Pons (tissue), 1 donor: ENCODE measurements at places on chromosomes 5 and 9.

- DNase-seq, result no peak
Measured at GRCh38 chr5:120358949-120359348, 105.2 kb upstream of the PRR16 start.

- no peak for DNase-seq
Measured at GRCh38 chr9:18451406-18451805, 22.5 kb upstream of the ADAMTSL1 start.

GRCh38 chr9:35226651-35227050 is 64.8 kb downstream of the UNC13B start:
- DNase-seq, result no peak

GRCh38 chr5:151719228-151720000 is 32.7 kb upstream of the SPARC start:
- DNase-seq, result peak; percentile 48

DNA sequence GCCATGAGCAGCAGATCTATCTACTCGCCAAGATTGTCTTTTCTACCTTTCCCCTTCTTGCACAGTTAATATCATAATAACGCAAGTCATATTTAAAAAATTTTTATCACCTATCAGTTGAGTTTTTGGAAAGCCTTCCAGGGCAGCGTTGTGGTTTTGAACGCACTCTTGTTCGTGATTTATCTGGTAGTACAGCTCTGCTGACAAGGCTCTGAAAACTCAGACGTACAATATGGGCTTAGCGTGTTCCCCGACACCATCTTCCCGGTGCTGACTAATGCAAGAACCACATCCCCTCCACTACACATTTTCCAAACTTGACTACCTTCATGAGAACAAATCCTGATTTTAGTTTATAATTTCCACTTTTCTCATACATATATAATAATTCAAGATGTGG is 1.6 kb upstream of the NFIL3 start:
- DNase-seq, result no peak

DNA sequence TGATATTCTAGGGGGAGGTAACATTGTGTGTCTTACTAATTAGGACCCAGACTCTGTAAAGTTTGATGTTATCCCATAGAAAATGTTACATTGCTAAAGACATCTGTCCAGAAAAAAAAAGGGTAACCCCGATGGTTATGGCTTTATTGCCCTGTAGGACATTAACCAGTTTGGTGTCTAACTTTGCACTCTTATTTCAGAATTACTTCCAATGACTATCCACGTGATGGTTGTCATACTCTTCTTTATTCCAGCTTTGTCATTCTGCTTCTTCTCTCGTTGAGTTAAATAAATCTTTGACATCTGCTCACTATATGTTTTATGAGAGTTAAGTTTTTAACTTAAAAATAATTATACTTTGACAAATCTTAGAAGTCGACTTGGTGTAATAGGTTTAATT is 180.4 kb upstream of the ANKRD55 start:
- no peak for DNase-seq

GRCh38 chr9:25677301-25678146 is 720 bp downstream of the TUSC1 start:
- peak; percentile 71 for DNase-seq

- DNase-seq, result no peak
Measured at GRCh38 chr5:149022200-149022599, 40.7 kb downstream of the SH3TC2 start.

DNA sequence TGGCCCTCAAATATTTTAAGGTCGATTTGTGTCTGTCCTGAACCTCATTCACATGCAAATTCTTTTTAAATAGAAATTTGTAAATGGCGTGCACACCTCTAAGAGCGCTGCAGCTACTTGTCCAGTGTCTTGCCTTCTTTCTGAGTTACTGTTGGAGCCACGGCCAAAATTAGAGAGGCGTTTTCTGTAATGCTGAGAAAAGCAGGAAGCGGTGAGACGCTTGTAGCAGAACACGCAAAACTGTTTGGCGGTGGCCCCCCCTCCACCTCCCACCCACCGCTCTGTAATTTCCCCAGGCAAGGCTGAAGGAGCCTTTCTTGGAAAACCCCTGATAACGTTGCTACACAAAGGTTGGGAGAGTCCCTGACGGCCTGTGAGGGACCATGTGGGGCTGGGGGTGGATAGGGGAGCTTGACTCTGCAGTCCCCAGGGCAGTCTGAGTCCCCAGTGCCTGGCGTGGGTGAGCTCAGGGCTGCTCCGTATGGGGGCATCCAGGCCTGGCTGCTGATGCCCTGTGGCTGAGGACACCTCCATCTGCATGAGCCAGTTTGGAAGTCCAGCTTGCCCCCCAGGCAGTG is 96.5 kb downstream of the GADD45G start:
- peak; percentile 17 for DNase-seq

- no peak for DNase-seq
Measured at GRCh38 chr9:16210440-16210839, 657.6 kb downstream of the CCDC171 start.

GRCh38 chr9:78573205-78573604 is 276.3 kb downstream of the PSAT1 start:
- DNase-seq, result no peak

GRCh38 chr5:84861306-84861705 is 476.6 kb upstream of the EDIL3 start:
- no peak for DNase-seq

GRCh38 chr5:157106630-157107461 is 2.0 kb downstream of the HAVCR2 start:
- peak; percentile 42 for DNase-seq

- no peak for DNase-seq
Measured at GRCh38 chr5:24609706-24610105, 35.1 kb downstream of the CDH10 start.

DNA sequence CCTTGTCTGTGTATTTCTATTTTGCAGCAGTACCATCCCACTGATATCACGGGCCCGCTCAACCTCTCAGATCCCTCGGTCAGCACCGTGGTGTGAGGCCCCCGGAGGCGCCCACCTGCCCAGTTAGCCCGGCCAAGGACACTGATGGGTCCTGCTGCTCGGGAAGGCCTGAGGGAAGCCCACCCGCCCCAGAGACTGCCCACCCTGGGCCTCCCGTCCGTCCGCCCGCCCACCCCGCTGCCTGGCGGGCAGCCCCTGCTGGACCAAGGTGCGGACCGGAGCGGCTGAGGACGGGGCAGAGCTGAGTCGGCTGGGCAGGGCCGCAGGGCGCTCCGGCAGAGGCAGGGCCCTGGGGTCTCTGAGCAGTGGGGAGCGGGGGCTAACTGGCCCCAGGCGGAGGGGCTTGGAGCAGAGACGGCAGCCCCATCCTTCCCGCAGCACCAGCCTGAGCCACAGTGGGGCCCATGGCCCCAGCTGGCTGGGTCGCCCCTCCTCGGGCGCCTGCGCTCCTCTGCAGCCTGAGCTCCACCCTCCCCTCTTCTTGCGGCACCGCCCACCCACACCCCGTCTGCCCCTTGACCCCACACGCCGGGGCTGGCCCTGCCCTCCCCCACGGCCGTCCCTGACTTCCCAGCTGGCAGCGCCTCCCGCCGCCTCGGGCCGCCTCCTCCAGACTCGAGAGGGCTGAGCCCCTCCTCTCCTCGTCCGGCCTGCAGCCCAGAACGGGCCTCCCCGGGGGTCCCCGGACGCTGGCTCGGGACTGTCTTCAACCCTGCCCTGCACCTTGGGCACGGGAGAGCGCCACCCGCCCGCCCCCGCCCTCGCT is 1.9 kb downstream of the LRRC26 start:
- no peak for DNase-seq

- no peak for DNase-seq
Measured at GRCh38 chr5:111434800-111435199, 77.5 kb downstream of the STARD4 start.

GRCh38 chr5:77945874-77946273 is 169.7 kb upstream of the TBCA start:
- peak; percentile 93 for DNase-seq

- DNase-seq, result no peak
Measured at GRCh38 chr9:114693248-114693855, 11.4 kb upstream of the TEX48 start.

DNA sequence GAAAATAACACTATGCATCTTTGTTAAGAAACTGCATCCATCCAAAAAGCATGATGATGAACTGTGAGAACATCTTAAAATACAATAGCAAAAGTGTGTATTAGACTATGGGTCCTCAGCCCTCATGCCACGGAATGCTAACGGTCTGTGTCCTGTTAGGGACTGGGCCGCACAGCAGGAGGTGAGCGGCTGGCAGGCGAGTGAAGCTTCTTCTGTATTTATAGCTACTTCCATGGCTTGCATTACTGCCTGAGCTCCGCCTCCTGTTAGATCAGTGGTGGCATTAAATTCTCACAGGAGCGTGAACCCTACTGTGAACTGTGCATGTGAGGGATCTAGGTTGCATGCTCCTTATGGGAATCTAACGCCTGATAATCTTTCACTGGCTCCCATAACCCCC is 129.8 kb downstream of the NXNL2 start:
- no peak for DNase-seq

GRCh38 chr9:24614070-24614469 is 68.4 kb upstream of the IZUMO3 start:
- peak; percentile 15 for DNase-seq

GRCh38 chr5:103414604-103415003 is 148.0 kb downstream of the NUDT12 start:
- no peak for DNase-seq

- DNase-seq, result no peak
Measured at GRCh38 chr5:58582019-58582802, 664 bp upstream of the RAB3C start.

DNA sequence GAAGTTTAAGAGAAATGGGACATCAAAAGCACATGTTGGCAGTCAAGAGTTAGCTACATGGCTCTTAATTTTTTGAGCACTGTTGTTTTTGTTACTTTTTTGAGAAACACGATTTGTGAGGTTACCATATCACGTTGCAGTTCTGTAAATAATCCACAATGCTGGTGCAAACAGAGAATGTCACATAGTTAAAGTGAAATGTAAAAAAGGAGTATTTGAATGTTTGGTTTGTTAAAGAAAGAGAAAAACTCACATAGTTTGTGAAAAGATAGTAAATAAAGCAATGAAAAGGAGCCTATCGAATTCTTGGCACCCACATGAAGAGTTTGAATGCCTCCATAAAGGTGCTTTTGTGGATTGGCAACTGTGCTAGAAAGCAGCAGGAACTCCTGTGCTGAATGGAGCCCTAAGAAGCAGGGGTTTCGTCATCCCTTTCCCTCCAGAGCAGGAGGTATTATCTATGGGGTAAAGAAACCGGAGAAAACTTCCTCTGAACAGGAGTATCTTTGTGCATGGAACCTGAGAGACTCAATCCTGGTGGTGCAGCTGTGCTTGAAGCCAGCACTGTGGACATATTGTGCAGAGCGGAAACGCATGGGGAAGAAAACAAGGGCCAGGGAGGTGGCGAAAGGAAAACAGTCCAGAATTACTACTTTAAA is 148.5 kb upstream of the OTULINL start:
- no peak for DNase-seq

GRCh38 chr9:82127465-82127864 is 138.9 kb downstream of the SPATA31D1 start:
- DNase-seq, result no peak
